ENCODE measurements at places on chromosomes 16 and 17. TPM values are rescaled to one million over a fixed set of nuclear protein-coding genes. Genes with fewer than 3 reads are reported as not detected.

DNA sequence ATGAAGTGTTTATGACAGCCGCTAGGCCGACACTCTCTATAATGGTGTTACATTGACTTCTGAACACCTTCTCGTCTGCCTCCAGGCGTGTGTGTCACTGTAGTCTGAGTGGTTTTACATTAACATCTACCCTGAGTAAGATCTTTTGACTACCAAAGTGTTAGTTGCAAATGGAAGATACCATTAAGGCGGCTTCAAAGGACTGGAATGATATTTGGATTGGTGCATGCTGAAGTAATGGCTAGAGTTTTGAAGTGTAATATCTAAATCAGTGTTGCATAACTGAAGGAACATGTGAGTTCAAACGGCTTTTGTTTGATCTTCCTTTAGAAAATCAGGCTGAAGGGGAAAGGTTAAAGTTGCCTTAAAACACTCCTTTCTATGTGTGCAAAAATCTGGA lies 52.2 kb downstream of the BCAS3 start:
- DNase-seq = no peak

DNA sequence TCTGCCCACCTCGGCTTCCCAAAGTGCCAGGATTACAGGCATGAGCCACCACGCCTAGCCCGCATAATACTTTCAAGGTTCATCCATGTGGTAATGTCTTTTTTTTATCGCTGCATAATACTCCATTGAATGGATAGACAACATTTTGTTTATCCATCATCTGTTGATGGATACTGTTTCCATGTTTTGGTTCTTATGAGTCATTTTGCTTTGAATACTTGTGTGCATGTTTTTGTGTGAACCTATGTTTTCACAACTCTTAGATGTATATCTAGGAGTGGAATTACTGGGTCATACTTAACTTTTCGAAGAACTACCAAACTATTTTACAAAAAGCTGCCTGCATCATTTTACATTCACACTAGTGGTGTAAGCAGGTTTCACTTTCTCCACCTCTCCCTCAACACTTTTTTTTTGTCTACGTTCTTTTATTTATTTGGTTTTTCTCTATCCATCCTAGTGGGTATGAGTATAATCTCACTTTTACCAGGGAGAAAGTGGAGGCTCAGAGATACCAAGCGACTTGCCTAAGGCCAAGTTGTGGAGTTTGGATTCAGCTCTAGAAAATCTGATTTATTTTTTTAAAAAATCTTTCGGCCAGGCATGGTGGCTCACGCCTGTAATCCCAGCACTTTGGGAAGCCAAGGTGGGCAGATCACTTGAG lies 151.2 kb downstream of the CMIP start:
- DNase-seq = no peak

- no peak for DNase-seq
Measured at GRCh38 chr17:51718983-51719382, 439.5 kb downstream of the CA10 start.

- no peak for DNase-seq
Measured at GRCh38 chr16:590188-590814, 435 bp downstream of the RAB40C start.

DNA sequence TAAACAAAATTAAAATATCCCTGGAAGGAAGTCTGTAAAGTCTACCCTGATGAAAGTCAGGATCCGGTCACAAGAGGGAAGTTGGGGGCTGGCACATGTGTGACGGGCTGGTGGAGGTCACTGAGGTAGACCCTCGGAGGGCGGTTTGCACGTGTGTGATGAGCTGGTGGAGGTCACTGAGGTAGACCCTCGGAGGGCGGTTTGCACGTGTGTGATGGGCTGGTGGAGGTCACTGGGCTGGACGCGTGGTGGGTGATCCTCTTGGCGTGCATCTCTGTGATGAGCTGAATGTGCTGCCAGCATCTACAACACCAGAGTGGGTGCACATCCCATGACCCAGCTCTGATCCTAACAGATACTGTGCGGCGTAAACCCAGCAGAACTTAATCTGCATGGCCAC lies 43.7 kb upstream of the METRNL start:
- no peak for DNase-seq

- no peak for DNase-seq
Measured at GRCh38 chr16:22933173-22933572, 119.2 kb downstream of the HS3ST2 start.

KRT24 gene
- not detected for total RNA-seq

DNA sequence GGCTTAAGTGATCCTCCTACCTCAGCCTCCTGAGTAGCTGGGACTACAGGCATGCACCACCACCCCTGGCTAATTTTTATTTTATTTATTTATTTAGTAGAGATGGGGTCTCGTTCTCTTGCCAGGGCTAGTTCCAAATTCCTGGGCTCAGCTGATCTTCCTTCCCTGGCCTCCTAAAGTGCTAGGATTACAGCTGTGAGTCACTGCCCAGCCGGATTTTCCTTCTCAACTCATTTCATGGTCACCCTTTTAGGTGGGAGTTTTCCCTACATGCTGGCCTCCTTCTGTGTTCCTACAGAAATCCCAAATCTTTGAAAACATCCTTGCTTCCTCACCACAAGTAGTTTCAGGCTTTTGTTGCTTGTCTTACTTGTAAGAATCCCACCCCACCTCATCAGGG lies 102.1 kb upstream of the SIAH1 start:
- DNase-seq = no peak

DNA sequence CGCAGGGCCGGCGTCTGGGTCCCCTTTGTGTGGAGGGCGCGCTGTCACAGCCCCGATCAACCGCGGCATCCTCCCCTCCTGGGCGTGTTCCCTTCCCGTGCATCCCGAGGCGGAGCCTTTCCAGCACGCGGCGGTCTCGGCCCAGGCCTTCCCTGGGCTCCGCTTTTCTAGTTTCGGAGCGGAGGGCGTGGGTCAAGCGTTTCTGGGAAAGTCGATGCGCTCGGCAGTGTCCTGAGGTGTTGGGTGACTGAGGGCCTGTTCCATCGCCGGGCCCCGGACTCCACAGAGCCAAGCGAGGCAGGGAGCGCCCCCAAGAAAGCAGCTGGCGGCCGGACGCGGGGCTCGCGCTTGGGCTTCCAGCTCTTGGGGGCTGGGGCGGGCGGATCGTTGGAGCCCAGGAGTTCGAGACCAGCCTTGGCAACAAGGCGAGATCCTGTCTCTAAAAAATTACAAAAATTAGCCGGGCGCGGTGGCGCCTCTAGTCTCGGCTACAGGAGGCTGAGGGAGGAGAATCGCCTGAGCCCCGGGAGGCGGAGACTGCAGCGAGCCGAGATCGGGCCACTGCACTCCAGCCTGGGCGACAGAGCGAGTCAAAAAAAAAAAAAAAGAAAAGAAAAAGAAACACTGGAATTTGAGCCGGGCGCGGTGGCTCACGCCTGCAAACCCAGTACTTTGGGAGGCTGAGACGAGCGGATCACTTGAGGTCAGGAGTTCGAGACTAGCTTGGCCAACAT lies 806 bp downstream of the IFT140 start:
- no peak for DNase-seq

TUBB3 gene
- total RNA-seq = 163 TPM

GRCh38 chr17:30095507-30096244 lies 20.9 kb upstream of the NSRP1 start:
- DNase-seq = no peak

KRT40 gene
- not detected for total RNA-seq

Data from WTC11 (cell line).